Naive thymus-derived CD8-positive, alpha-beta T cell (primary cell): ENCODE measurements at places on chromosomes 4 and X. TPM values are rescaled to one million over a fixed set of nuclear protein-coding genes. Genes with fewer than 3 reads are reported as not detected.
A peak's percentile ranks its signal among the peaks of the same experiment; 100 is the strongest.

GRCh38 chr4:42655269-42655637 lies 1.7 kb downstream of the ATP8A1 start:
- H3K27me3 ChIP-seq = no peaks in the 10 kb centered on the region
- H3K4me3 ChIP-seq = peak overlapping the region; percentile 94
- no peak for DNase-seq
- H3K4me1 ChIP-seq = peaks cover 67% of the 10 kb centered on the region

Gene CT45A10
- total RNA-seq = not detected

Gene CXCL1
- not detected for total RNA-seq

Gene LIMCH1
- not detected for total RNA-seq

- no peaks in the 10 kb centered on the region for H3K36me3 ChIP-seq
- DNase-seq = no peak
- H3K4me1 ChIP-seq = no peaks in the 10 kb centered on the region
- H3K4me3 ChIP-seq = no peak overlapping the region
- H3K27ac ChIP-seq = no peak overlapping the region
These were observed 241.0 kb upstream of the POF1B start for GRCh38 chrX:85620466-85620865.

Gene KIAA0232
- 31.0 TPM for total RNA-seq

Gene CDKL2
- 0.82 TPM for total RNA-seq

Gene MAGEB17
- total RNA-seq = not detected

- H3K27me3 ChIP-seq = no peaks in the 10 kb centered on the region
- no peak overlapping the region for H3K4me3 ChIP-seq
- H3K27ac ChIP-seq = no peak overlapping the region
- H3K36me3 ChIP-seq = no peaks in the 10 kb centered on the region
- no peak for DNase-seq
These were observed 85.6 kb downstream of the CPE start for GRCh38 chr4:165464376-165464775.
